Liver (tissue), 10 donors: ENCODE measurements at places on chromosomes 2 and 18. TPM values are rescaled to one million over a fixed set of nuclear protein-coding genes. Genes with fewer than 3 reads are reported as not detected.

Gene ALK
- polyA plus RNA-seq = not detected

GRCh38 chr18:26943906-26944305 is 78.4 kb upstream of the AQP4 start:
- DNase-seq = no peak

DNA sequence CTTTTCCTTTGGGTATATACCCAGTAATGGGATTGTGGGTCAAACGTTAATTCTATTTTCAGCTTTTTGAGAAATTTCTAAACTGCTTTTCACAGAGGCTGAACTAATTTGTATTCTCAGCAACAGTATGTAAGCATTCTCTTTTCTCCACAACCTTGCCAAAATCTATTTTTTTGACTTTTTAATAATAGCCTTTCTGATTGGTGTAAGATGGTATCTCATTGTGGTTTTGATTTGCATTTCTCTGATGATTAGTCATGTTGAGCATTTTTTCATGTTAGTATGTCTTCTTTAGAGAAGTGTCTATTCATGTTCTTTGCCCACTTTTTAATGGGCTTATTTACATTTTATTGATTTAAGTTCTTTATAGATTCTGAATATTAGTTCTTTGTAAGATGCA is 145.5 kb downstream of the TRABD2A start:
- no peak for DNase-seq

Gene ARHGEF4
- not detected for polyA plus RNA-seq

GRCh38 chr2:229470781-229471180 is 199.7 kb upstream of the PID1 start:
- DNase-seq = no peak

DNA sequence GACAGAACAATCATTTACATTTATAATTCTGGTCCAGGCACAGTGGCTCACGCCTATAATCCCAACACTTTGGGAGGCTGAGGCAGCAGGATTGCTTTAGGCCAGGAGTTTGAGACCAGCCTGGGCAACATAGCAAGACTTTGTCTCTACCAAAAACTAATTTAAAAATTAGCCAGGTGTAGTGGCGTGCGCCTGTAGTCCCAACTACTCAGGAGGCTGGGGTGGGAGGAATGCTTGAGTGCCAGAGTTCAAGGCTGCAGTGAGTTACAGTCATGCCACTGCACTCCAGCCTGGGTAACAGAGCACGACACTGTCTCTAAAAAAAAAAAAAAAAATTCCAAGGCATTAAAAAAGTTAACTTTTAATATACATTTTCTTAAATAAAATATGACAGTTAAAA is 88.1 kb downstream of the PLEKHM3 start:
- DNase-seq = no peak

GRCh38 chr18:43934322-43934721 is 657.0 kb upstream of the SYT4 start:
- no peak for DNase-seq

Gene CDH20
- polyA plus RNA-seq = 0.11 TPM

DNA sequence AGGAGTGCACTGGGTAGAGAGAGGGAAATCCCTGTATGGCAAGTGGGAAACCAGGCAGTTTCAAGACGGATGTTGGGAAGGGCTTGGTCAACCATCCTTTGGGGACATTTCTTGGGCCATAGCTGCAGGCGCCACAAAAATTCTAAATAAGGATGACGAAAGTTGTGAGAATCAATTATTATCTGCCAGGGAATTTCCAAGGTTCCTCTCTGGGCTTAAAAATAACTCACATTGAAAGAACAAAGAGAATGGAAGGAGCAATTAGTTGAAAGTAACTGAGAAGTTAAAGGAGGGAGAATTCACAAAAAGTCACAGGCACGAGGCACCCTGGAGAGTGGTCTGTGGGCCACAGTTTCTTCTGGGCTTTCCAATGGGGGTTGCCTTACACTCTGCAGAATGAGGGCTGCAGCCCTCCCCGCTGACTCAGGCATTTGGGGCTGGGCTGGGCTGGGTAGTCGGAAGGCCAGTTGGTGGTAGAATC is 195.7 kb downstream of the SMAD7 start:
- no peak for DNase-seq

Gene MEIS1
- polyA plus RNA-seq = 4.7 TPM

Gene TRABD2A
- 0.27 TPM for polyA plus RNA-seq

- no peak for DNase-seq
These were observed 19.5 kb downstream of the IL36A start for GRCh38 chr2:113024764-113025163.

DNA sequence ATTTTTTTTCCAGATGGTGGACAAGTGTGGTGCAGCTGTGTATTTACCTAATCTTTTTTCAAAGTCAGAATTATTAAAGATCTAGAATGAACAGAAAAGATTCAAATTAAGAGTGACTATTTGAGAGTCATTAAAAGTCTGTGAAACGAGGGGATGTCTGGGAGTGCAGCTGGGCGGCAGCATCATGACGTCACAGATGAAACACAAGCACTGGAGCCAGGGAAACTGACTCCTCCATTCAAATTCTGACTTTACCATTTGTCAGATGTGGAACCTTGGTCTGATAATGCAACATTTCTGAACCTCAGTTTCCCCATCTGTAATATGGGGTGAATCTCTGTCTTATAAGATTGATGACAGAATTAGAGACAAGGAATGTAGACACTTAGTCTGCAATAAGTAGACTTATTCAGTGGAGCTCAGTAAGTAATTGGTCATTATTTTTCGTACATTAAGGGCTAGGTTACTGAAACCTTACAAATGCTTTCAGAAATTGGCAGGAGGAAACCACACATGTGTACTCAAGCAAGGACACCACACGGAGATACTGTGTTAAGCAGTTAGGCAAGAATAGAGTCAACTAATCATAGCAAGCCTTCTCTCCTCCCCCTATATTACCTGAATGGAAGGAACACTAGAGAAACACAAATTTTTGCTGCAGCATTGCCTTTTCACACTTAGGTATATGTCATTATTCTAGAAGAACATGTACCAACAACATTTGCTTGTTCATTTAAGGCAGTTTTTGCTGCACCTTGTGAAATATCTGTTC is 27.8 kb upstream of the CXXC1 start:
- DNase-seq = no peak

DNA sequence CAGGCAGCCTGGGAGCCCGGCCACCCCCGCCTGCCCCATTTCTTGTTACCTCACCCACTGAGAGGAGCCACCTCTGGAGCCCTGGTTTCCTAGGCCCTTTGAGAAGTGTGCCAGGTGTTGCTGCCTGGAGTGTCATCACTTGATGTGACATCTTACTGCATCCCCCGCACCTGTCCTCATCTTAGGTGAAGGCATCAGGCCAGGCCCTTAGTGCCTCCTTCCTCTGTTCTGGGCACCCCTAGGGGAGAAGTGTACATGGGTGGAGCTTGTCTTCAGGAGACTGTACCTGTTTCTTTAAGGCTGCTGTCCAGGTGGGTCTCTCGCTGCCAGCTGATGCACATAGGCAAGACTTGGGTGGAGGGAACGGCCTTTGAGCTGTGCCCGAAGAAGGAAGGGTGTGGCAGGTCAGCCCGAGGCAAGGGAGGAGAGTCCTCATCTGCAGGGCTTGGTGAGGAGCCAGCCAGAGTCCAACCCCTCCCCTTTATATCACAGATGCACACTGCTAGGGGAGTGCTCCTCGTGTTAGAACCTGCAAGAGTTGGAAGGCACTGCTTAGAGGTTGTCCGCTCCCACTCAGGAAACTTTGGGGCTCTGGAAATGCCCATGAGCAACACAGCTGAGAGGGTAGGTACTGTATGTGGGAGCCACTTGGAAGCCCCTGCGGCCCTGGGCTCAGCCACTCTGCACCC is 45.9 kb downstream of the NCK2 start:
- no peak for DNase-seq

GRCh38 chr2:189188115-189188805 is 8.7 kb upstream of the COL5A2 start:
- DNase-seq = no peak
